ENCODE measurements at places on chromosomes 6 and 20.

GRCh38 chr20:54127855-54128574 is 45.8 kb downstream of the CYP24A1 start:
- no peak for DNase-seq

DNA sequence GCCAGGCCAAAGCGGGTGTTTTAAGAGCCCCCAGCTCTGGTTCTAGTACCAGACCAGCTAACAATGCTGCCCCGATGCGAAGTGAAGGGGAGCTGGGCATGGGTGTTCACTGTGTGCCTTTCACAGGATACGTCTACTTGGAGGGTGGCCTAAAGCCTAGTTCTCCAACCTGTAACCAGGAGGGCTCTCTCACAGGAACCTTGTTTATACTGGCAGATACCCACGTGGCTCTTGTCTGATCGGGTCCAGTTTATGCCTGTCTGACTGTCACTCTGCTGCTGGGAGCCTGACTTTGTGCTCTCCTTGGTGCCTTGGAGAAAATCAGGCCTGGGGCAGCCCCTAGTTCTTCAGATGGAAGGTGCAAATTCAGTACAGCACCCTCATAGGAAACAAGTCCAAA is 60.2 kb upstream of the RNF144B start:
- DNase-seq, result no peak

GRCh38 chr6:72348926-72349325 is 272.9 kb upstream of the KCNQ5 start:
- no peak for DNase-seq

DNA sequence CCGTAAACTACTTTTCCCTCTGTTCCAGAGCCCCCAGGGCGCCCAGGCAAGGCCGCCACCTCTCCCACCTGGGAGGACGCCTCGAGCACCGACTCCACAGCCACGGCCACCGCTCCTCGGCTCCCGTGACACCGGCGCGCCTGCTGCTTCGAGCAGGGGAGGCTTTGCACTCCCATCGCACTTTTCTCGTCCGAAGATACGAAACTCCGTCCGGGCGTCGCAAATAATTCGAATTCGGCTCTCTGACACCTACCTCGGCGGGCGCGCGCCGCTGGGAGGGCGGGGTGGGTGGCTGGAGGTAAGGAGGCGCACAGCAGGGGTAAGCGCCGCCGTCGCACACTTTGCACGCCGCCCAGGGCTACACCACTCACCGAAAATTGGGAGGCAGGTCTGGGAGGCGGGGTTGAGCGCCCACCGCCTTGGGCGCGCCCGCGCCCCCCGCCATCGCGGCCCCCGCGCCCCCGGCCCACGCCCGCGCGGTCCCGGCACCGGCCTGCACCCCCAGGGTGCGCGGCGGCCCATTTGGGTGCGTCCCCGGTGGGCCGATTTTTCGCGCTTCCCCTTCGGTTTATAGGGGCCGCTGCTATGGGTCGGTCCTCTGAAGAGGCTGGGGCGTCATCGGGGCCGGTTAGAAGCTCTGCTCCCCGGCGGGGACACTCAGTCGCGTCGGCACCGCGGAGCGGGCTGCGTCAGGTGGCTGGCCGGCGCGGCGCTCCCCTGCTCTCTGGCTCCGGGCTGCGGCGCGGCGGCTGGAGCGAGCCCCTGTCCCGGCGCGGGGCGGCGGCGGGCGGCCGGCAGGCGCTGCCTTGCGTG is 36.2 kb downstream of the GNAS start:
- DNase-seq, result peak; percentile 89

- DNase-seq, result no peak
These were observed 38.6 kb downstream of the ZNF217 start for GRCh38 chr20:53555081-53555480.

GRCh38 chr20:32871627-32872160 is 13.0 kb downstream of the EFCAB8 start:
- no peak for DNase-seq
